Suppressor macrophage (primary cell): ENCODE measurements at places on chromosomes 11 and 22.

DNA sequence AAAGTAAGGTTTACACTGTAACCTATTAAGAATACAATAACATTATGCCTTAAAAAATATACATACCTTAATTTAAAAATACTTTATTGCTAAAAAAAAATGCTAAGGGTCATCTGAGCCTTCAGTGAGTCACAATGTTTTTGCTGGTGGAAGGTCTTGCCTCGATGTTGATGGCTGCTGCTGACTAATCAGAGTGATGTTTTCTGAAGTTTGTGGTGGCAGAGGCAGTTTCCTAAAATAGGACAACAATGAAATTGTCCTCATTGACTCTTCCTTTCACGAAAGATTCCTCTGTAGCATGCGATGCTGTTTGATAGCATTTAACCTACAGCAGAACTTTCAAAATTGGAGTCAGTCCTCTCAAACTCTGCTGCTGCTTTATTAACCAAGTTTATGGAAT is 97.6 kb downstream of the FAT3 start:
- DNase-seq, result no peak

DNA sequence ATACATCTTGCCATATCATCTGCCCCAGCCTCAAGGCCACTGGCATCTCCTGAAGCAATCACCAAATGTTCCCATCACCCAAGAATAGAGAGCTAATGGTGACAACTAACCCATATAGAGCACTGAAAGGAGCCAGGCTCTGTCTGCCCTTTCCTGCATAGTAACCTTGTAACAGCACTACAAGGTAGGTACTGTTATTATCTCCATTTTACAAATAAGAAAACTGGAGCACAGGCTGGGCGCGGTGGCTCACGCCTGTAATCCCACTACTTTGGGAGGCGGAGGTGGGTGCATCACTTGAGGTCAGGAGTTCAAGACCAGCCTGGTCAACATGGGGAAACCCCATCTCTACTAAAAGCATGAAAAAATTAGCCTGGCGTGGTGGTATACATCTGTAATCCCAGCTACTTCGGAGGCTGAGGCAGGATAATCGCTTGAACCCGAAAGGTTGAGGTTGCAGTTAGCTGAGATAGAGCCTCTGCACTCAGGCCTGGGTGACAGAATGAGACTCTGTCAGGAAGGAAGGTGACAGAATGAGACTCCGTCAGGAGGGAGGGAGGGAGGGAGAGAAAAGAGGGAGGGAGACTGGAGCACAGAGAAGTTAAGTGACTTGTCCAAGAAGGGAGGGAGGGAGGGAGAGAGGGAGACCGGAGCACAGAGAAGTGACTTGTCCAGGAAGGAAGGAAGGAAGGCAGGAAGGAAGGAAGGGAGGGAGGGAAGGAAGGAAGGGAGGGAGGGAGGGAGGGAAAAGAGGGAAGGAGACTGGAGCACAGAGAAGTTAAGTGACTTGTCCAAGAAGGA is 2.2 kb downstream of the SLC35F2 start:
- no peak for DNase-seq

DNA sequence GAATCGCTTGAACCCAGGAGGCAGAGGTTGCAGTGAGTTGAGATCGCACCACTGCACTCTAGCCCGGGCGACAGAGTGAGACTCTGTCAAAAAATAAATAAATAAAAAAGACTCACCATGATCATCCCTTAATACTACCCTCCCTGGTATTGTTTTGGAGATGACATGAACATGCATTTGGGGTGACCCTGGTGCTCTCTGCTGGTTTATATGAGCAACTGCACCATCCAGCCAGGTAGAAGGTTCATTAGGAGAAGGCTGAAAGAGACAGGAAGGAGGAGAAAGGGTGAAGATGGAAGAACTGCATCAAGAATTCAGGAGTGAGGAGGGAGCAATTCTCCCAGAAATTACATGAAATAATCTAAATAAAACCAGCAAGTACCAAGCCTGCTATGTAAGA is 37.8 kb downstream of the SLC5A1 start:
- DNase-seq, result peak; percentile 46

DNA sequence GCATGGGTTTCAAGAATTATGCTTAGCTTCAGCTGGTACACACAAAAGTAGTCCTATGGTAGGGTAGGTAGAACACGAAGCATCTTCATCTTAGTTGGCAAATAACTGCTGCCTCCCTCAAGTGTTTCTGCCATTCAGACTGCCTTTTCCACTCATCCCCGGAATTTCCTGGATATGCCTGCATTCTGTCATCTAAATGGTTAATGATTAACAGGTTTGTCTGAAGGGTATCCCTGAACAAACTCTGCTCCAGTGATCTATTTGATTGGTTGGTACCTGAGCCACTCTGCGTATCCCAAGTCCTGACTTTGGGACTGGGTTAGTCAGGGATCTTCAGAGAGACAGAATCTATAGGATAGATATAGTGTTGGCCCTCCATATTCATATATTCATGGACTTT is 272.3 kb upstream of the RAG2 start:
- no peak for DNase-seq

DNA sequence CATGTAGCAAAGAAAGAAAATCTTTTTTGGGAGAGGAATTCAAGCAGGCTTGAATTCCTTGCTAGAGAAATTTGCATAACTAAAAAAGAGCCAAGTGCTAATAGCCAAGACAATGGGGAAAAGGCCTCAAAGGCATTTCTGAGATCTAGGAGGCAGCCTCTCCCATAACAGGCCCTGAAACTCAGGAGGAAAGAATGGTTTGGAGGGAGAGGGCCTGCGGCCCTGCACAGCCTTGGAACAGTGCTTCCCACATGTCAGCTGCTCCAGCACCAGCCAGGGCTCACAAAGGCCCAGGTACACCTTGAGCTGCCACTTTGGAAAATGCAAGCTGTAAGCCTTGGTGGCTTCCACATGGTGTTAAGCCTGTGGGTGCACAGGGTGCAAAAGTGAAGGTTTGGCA is 55.5 kb upstream of the TSPAN18 start:
- DNase-seq, result no peak

DNA sequence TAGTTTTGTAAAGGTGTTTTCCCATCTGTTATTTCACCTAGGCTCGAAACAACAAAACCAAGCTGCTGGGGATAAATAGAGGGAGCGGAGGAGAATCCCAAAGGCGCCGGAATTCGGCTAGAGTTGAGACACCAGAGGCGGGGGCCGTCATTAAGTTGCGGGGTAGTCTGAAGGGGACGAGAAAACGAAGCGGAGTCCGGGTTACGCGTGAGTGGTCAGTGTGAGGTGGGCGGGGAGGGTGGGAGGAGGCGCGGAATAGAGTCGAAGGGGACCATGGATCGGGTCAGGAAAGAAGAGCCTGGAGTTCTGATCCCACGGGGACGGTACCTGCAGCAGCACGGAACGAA is 361 bp downstream of the SRPRA start:
- DNase-seq, result no peak

GRCh38 chr22:43520632-43521039 is 108.8 kb downstream of the MPPED1 start:
- no peak for DNase-seq

GRCh38 chr11:130471731-130472433 is 23.4 kb downstream of the ADAMTS15 start:
- no peak for DNase-seq

DNA sequence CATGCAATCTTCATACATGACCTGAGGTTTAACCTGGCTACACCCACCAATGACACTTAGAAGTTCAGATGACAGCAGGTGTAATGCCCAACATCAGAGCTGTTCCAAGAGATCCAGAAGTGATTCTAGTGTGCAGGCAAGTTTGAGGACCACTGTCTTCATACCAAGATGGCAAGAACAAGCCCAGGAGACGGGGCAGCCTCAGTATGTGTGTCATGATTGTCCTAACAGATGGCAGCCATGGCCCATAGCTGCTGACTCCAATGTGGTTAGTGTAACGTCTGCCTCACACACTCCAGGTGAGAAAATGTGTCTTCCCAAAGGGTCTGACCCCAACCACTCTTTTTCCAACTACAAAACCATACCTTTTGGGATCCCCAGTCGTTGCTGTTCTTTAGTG is 97.3 kb downstream of the ETS1 start:
- DNase-seq, result no peak

DNA sequence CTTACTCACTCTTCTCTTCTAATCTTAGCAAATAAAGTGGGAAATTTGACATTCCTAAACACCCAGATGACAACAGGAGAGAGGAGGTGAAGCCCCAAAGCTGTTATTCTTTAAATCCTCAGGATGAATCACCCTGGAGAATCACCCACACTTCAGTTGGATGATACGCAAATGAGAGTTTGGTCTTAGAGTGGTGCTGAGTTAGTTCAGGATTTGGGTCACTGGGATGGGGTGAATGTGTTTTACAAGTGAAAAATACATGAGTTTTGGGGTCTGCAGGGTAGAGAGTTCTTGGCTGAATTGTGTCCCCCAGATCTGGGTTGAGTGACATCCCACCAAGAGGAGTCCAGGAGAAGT is 117.2 kb downstream of the GGTLC2 start:
- DNase-seq, result no peak

DNA sequence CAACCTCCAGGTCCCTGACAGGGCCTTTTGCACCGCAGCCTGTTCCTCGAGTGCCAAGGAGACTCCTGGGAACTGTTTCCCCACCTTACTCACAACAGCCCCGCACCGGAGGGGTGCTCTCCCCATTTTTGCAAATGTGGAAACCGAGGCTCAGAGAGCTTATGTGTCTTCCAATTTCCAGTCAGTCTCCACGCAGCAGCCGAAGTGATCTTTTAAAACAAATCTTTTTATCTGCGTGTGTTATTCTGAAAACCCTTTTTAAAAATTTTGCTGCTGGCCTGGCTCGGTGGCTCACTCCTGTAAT is 409 bp upstream of the TMEM134 start:
- DNase-seq, result no peak

DNA sequence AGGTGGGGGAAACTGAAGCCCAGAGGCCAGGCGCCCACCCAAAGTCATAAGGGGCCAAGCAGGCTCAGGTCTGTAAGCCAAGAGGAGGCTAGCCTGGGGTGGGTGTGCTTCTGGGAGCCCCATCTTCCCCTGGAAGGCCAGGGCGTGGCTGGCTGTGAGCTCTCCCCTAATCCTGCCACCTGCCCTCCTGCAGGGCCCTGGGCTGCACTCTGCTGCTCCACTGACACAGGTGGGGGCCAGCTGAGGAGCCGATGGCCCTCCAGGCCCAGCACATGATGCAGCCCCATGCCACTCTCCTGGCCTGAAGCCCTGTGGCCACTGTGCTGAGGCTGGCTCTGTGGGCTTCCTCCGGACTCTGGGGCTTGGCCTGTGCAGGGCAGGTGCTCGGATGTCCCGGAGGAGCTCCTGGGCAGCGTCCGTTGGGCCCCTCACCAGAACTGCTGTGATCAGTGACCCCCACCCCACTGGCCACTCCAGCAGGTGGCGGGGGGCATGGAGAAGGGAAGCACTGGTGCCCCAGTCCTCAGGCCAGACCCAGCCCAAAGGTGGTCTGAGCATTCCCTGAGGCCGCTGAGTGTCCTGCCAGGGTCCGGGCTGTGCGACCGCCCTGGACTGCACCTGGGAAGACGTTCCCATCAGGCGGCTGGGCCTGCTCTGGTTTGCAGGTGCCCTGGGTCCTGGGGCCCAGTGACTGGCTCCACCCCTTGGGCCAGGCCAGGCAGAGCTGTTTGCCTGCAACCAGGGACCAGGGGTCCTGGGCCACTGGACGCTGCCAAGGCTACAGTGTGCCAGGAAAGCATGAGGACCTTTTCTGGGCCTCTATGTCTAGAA is 8.5 kb downstream of the PIM3 start:
- peak; percentile 14 for DNase-seq

GRCh38 chr11:58658623-58659022 is 36.2 kb downstream of the CNTF start:
- no peak for DNase-seq

DNA sequence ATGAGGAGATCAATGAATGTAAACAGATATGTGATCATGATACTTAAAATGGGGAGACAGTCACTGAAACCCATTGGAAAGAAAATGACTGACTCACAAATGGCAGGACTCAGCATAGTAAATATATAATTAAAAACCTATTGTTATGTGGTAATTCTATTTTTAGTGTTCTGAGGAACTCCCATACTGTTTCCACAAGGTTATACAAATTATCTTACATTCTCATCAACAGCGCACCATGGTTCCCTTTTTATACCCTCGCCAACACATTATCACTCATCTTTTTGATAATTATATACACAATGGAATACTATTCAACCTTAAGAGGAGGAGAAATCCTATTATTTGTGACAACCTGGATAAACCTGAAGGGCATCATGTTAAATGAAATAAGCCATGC is 17.1 kb downstream of the OR5B21 start:
- no peak for DNase-seq

DNA sequence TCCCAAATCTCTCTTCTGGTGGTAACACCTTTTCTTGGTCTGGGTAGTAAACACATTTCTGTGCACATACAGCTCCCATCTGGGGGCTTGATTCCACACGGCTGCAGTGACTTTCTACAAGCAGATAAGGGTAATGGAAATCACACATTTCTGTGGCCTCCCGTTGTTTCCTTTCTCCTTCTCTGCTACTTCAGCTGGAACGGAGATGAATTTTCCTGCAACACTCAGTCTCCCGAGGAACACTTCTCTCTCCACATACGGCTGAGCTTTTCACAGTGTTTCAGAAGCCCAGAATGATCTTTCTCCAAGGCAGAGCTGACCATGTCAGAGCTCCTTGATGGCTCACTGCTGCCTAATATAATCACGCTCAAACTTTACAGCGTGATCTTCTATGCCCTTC is 364.3 kb upstream of the NARS2 start:
- no peak for DNase-seq

DNA sequence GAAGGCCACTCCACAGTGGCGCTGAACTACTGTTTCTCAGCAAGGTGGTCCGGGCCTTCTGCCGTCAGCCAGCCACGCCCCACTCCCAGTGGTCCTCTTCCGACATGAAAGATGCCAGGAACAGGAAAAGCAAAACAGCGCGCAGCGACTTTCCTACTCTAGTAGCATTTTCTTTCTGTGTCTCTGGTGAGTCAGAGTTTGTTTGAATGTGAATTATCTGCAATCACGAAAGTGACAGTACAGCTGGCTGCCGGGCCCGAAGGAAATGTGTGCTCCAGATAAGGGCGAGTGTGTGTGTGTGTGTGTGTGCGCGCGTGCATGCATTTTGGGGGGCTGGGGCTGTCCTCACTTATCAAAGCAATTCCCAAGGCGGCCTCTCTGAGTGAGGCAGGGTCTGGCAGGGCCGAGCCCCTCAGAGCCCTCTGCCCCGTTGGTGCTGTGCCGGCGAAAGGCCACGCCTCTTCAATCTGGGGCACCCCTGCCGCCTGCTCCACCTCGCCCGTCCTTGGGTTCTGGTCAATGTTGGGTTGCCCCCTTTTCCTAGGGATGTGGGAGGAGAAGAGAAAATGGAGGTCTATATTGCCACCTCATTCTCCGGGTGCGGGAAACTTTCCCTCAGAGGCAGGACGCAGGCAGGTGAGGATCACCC is 288.5 kb downstream of the KIRREL3 start:
- no peak for DNase-seq

GRCh38 chr22:48069256-48069655 is 1306.8 kb downstream of the TBC1D22A start:
- DNase-seq, result no peak

GRCh38 chr11:122104341-122104740 is 11.7 kb downstream of the BLID start:
- no peak for DNase-seq

- no peak for DNase-seq
Observed at GRCh38 chr22:47309476-47309875, 547.0 kb downstream of the TBC1D22A start.

- DNase-seq, result peak; percentile 95
Observed at GRCh38 chr11:57499413-57499982, 16.0 kb downstream of the SLC43A1 start.

- no peak for DNase-seq
Observed at GRCh38 chr11:44329472-44330230, 19.7 kb upstream of the ALX4 start.

GRCh38 chr11:14029440-14029839 is 66.9 kb downstream of the SPON1 start:
- DNase-seq, result no peak

GRCh38 chr11:48036011-48036410 is 55.7 kb downstream of the PTPRJ start:
- no peak for DNase-seq
